SW480 (cell line): ENCODE measurements at places on chromosomes 6 and 20.

DNA sequence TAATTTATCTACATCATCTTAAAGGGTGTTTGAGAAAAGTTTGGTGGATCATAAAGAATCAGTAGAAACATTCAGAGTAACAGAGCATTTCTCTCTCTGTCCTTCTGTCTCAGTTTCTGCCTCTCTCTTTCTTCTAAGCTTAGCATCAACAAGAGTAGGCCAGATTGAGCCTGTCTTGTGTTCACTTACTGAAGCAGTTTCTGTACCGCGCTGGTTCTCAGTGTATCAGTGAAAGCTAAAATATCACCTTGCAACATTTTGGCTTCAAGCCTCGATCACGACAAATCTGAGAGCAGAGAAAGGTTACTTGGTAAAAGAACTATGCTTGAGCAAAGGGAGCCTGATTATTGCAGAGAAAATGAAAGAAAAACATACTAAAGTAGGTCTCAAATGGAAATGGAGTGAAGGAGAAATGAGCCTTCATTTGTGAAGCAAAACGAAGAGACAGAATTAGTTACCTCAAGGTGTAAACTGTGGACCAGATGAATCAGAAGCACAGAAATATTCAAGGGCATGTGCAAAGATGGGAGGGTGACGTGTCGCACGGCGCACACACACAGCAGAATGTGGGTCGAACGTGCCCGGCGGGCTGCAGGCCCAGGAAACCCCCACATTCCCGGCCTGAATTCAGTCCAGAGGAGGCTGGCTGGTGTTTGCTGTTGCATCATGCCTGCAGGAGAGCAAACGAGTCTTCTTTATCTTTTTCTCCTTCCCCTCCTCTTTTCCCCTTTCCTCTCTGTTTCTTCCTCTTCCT is 509.3 kb downstream of the QKI start:
- no peak for DNase-seq

DNA sequence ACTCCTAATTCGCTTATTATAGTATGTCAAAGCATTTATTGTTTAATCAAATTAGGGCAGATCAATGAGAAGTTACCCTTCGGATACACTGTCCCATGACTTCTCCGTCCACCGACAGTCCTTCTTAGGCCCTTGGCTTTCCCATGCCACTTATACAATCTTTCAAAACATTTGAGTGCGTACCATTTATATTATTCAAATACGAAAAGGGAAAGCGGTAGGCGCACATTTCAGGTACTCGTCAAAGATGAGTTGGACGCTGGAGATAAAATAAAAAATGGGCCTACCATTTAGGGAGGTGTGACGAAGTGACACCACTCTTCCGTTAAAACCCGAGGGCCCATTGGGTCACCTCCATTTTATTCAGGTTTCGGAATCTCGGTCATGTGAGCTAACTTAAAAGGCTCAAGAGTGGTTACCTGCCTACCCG is 542 bp upstream of the AFG1L start:
- DNase-seq, result no peak

DNA sequence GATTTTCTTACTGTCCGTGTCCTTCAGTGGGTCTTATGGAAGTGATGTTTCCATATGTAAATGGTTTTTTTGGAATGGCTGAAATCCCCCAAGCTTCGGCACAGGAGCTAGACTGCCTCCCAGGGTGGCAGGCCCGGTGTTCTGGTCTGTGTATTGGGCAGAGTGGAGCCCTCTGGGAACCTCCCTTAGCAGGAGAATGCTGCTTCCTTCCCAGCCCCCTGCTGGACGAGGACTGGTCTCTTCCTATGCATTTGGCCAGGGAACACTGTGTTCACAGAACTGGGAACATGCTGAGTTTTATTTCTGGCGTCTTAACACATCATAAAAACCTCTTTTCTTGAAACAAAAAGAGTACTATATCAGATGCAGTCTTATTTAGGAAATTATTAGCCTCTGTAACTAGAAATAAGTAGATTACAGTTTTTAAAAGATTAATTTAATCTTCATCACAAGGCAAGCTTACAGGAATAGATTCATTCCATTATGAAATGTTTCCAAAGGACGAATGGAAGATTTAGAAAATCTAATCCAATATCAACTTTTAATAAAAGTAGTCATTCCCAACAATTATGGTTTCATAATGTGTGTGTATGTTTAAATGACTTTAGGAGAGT is 56.6 kb downstream of the SYTL3 start:
- DNase-seq, result peak; percentile 22

- no peak for DNase-seq
These were observed 33.8 kb upstream of the RREB1 start for GRCh38 chr6:7073821-7074525.

DNA sequence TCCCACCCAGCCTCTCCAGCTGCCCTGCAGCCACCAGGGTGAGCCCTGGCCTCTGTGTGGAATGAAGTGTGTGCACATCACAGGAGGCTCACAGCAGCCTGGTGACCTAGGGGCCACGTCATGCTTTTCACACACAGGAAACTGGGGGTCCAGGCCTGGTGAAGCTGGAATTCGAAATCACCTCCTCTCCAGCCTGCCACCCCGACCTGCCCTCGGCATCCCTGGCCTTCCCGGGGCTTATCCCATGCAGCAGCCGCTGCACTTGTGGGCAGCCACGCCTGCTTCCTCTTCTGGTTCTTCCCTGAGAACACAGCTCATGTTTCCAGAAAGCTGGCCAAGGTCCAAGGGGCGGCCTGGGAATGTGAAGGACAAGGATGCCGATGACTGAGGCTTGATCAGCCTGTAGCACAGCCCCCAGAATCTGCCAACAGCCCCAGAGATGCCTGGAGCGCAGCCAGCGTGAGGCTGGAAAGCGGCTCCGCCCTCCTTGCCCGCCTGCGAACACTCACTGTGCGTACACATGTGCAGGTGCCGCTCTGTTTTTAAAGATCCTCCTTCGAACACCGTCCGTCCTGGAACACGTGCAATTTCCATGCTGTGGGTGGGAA is 4.2 kb upstream of the NTSR1 start:
- peak; percentile 98 for DNase-seq

- DNase-seq, result no peak
These were observed 98.0 kb downstream of the VEGFA start for GRCh38 chr6:43867996-43868395.

GRCh38 chr20:13202565-13202964 is 18.5 kb upstream of the ISM1 start:
- DNase-seq, result no peak

GRCh38 chr6:70241991-70242420 is 60.9 kb downstream of the COL9A1 start:
- DNase-seq, result no peak

DNA sequence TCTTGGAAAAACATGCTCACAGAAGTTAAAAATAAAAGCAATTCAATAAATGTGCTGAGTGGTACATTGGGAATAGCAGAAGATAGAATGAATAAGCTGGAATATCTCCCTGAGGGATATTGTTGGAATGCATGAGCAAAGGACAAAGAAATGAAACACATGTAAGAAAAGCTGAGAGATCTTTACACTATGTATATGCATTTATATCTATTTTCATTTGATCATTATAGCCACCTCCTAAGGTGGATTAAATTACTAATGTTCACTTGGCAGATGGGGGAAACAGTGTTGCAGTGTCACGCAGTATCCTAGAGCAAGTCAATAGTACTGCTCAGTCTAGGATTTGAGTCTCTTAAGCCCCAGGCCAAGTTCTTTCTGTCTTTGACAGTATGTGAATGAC is 542.0 kb upstream of the MARCKS start:
- DNase-seq, result no peak

- DNase-seq, result no peak
These were observed 129.9 kb downstream of the UTRN start for GRCh38 chr6:144415014-144415413.

- no peak for DNase-seq
These were observed 5.7 kb upstream of the ZKSCAN3 start for GRCh38 chr6:28343898-28344677.

DNA sequence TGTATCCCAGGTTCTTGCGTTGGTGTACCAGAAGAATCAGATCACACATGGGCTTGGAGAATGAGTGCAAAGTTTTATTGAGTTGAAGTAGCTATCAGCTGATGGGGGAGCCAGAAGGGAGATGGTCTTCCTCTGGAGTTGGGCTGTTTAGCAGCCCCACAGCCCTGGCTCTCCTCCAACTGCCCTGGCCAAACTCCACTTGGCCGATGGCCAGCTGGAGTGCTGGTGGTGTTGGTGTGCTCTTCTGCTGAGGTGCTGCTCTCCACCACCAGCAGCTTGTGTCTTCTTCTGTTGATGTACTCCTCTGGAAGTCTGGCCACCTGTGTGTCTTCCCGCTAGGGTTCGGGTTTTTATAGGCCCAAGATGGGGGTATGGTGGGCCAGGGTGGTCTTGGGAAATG is 172.8 kb downstream of the TINAG start:
- no peak for DNase-seq

- DNase-seq, result no peak
These were observed 165.7 kb downstream of the MTFR2 start for GRCh38 chr6:136084403-136084802.

GRCh38 chr6:38806271-38806670 is 91.2 kb downstream of the DNAH8 start:
- no peak for DNase-seq

- no peak for DNase-seq
These were observed 91.0 kb downstream of the PXDC1 start for GRCh38 chr6:3660473-3660872.

- peak; percentile 39 for DNase-seq
These were observed 175.8 kb upstream of the GGTLC1 start for GRCh38 chr20:24164360-24164759.

DNA sequence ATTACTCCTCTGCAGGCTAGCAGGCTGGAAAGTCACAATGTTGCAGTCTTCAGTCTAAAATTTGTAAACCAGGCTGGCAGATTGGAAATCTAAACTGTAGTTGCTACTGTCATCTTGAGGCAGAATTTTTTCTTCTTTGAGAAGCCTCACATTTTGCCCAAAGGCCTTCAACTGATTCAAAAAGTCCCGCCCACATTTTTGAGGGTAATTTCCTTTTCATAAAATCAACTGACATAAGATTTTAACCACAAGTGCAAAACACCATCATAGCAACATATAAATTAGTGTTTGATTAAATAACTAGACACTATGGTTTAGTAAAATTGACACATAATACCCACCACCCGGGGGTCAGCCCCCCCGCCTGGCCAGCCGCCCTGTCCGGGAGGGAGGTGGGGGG is 28.4 kb downstream of the HLA-C start:
- no peak for DNase-seq

DNA sequence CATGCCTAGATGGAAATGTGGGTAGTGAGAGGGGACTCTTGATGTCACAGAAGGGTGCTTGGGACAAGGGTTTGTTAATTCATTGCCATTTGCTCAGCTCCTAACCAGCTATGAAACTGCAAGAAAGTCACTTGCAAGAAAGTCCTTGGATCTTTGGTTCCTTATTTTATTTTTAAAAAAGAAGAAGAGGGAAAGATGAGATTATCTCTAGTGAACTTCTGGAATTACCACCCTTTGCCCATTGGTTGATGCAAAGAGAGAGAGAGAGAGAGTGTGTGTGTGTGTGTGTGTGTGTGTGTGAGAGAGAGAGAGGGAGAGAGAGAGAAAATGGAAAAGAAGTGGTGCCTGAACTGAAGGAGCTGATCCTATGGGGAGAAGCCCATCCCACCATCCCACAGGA is 4.6 kb upstream of the SFT2D1 start:
- DNase-seq, result no peak

DNA sequence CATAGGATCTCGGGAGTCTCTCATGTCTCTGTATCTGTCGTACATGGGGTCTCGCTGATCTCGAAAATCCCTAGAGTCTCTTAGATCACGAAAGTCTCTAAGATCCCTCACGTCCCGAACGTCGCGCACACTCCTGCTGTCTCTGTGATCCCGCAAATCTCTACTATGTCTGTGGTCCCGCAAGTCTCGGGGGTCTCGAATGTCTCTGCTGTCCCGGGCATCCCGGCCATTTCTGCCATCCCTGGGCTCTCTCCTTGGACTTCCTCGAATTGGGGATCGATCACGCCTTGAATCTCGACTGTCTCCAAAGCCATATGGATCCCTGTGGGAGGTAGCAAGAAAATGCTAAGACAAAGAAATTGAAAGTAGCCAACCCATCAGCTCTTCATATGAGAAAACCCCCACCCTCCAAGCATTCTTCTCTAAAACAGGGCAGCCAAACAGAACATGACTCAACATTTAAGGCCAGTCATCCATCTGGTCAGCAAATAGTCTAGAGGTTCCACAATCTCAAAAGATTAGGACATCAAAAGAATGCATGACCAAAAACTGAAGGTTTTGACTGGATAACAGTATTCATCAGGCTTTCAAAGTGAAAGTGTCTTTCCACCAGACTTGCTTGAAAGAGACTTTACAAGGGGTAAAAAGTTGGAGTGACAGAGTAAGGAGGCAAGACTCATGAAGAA is 19.4 kb downstream of the NCOA5 start:
- no peak for DNase-seq

DNA sequence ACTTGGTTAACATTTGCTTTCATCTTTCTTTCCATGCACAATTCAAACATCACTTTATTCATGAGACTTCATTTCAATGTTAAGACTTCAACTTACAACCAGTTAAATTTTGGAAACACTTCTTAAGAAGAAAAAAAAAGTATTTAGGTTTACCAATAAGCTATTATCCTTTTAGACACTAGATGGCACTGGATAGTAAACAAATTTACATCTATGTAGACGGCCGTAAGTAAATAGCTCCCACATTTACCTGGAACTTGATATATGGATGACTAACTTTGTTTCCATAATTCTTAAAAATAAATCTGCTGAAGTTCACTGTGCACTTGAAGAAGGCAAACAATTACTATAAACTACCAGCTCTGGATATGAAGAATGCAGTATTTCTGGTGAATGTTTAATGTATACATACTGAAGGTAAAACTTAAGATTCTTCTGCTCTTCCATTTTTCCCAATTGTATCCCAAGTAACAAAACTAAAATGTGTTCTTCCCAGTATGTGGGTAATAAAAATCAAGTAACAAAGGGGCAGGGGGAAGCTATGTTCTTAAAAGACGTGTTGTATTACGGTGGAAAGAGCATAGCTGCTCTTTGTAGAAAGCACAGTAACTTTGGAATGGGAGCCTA is 130.6 kb upstream of the C6orf118 start:
- peak; percentile 60 for DNase-seq
